ENCODE measurements at places on chromosomes 16 and 17.

DNA sequence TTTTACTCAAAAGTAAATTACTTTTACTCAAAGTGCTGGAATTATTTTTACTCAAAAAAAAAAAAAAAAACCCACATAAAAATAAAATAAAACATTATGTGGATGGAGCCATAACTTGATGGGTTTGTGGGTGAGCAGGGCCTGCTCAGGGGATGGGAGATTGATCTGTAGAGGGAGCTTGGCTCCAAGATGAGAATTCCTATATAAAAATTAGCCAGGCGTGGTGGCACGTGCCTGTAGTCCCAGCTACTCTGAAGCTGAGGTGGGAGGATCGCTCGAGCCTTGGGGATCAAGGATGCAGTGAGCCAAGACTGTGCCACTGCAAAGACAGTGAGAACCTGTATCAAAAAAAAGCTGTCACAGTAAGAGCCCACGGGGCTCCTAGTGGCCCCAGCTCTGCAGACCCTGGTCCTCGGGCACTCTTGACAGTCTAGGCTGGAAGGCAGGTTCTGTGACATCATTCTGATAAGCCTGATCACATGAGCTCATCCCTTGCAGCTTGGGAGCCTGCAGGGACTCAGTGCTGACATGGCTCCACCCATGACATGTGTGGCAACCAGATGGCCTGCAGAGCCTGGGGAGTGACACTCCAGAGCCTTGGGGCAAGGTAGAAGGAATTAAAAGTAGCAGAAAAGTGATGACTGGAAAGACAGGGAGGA is 42.5 kb downstream of the ST3GAL2 start:
- no peak for DNase-seq

GRCh38 chr17:35048685-35049379 is 14.7 kb downstream of the RFFL start:
- no peak for DNase-seq

GRCh38 chr16:86345516-86345915 is 164.8 kb upstream of the FOXF1 start:
- no peak for DNase-seq

DNA sequence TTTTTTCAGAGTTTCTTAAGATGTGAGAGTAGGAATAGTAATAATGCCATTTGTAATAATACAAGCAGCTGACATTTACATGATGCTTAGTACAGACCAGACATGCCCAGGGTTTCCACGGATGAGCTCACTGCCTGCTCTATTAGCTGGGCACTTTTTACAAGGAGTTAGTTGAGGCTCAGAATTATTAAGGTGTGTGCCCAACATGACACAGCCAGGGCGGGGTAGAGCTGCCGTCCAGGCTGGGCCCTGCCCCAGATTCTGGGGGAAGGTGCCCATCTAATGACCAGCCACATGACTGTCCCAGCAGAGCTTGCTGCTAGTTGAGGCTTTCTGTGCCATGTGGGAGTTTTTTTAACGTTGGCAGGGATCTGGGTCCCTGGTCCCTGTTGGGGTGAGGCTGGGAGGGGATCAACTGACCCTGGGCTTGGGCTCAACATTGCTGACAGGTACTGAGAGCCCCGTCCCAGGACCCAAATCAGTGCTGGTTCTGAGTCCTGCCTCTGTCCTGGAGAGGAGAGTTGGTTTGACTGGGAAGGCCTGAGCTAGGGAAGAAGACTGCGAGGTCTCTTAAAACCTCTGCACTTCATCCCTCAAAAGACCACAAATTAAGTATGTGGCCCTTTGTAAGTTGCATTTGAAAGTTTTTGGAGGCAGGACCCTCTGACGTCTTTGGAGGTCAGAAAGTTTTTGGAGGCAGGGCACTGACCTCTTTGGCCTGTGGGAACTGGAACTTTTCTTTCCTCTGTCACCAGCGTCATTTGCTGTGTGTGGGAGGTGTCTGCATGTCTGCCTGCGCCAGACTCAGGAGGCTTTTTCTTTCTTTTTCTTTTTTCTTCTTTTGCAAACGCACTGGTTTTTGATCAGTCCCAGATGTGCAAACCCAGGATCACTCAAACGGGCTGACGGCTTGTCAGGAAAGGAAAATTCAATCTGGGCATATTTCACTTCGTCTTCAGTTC is 2.2 kb downstream of the CRISPLD2 start:
- DNase-seq: no peak

GRCh38 chr16:13561291-13562070 is 358.5 kb upstream of the ERCC4 start:
- DNase-seq: no peak

Measured in activated T-cell treated with anti-CD3 and anti-CD28 coated beads for 1 hour (primary cell).